ENCODE measurements at places on chromosomes 4 and X.

DNA sequence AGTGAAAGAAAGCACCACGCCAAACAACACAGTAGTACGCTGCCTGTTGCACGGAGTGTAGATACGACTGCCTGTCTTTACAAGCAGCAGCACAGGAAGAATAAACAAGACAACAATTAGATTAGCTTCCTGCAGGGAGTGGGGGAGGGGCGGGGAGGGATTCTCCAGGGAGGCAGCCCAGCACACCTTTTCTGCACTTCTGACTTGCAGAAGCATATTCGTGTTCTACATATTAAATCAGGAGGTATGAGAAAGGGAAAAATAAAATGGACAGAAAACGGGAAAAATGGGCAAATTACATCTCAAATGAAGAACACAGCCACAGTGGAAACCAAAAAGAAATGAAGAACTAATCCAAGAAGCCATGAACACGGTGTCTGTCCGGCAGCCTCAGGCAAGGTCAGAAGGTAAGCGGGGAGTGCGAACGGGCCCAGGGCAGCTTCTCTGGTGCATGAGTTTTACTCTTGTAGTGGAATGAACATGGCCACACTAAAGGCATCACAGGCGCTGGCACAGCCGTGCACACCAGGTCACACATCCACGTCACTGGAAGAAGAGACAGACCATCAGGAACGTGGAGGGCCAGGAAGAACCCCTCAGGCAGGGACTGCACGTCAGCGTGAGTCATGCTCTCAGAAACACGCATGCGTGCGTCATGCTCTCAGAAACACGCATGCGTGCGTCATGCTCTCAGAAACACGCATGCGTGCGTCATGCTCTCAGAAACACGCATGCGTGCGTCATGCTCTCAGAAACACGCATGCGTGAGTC is 20.1 kb upstream of the ADRA2C start:
- no peak for DNase-seq

DNA sequence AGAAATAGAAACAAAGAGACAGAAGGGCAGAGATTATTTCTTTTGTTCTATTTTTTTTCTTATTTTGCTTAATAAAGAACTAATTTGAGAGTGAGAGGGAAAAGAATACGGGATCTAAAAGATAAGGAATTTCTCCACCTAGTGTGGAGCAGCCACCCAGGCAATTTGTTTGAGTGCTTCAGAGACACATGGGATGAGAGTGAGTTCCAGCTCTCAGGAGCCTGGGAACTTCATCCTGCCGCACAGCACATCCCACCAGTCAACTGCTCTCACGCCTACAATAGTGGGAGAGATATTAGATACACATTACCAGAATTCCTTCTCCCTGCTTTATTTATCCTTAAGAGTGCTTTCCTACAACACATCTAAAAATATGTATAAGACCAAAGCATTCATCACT is 946.4 kb downstream of the PDHA2 start:
- DNase-seq, result no peak

DNA sequence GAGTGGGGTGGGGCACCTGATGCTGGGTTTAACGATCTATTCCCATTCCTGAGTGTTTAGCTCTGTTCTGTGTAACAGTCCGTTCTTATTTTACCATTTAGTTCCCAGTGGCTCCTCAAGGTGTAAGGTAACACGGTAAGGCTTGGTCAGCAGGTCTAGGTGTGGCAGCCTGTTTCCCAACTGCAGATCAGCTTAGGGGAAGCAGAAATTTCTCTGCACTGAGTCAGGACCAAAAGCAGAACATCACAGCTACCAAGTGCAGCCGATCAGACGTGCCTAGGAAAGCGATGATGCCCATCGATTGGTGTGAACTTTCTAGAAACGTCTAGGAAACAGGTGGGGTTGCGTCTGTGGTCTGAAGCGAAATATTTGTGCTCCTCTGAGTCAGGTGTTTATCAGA is 240.1 kb downstream of the STIM2 start:
- no peak for DNase-seq

GRCh38 chrX:65647801-65648200 is 19.7 kb upstream of the MSN start:
- no peak for DNase-seq

- no peak for DNase-seq
Measured at GRCh38 chrX:118503260-118504041, 7.8 kb downstream of the DOCK11 start.

DNA sequence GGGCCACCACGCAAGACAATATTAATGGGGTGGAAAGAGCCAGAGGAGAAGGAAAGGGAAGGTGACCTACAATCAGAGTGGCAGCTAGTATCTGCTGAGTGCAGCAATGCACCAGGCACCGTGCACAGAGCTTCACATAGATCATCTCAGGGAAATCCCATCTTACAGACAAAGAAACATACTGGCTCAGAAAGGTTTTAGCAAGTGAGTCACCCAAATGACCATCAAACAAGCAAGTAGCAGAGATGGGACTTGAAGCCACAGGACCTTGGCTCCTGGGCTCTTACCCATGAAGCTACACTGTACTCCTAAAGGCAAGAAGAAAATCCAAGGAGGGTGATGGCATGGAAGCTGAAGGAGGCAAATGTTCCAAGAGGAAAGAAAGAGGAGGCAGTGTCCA is 6.8 kb downstream of the ANXA5 start:
- no peak for DNase-seq

DNA sequence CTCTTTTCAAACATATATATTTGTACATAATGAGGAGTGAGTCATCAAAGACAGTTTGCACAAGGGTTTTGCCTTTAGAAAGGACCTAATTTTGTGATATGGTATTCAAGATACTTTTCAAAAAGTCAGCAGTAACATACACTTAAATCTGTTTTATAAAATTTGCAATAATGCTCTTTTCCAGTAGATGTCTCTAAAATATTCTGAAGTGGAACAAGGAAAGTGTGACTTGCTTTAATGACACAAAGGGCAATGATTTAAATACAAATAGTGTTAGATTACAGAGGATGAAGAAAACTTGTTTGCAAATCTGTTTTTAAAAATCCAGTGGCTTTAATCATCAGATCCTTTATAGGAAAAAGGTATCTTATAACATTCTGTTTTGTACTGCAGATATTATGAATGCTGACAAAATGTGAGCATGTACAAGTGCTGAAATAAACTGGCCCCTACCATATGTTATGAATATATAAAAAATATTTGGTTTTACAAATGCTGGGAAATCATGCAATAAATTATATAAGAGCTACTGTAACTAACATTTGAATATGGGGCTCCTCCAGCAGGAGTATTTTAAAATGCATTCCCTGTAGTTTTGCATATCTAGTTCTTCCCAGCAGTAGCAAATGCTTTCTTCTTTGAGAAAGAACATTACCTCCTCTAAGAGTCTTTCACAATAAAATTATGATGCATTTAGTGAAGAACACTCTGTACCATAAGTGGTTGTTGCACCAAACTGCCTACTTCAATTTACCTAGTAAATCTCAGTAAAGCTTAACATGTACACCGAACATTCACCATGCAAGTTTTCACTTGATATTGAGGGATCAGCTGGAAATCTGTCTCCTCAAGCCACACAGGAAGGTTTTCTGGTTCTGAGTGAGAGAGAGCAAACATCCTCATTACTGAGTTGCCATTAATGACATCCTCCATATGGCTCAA is 20.2 kb downstream of the MMRN1 start:
- no peak for DNase-seq

GRCh38 chr4:111681751-111682150 is 463.5 kb upstream of the FAM241A start:
- DNase-seq, result no peak

- no peak for DNase-seq
Measured at GRCh38 chr4:92847026-92847425, 543.3 kb downstream of the GRID2 start.

- no peak for DNase-seq
Measured at GRCh38 chrX:136742721-136743379, 37.9 kb downstream of the ARHGEF6 start.

GRCh38 chr4:141020801-141021261 is 112.4 kb downstream of the RNF150 start:
- DNase-seq, result no peak

- no peak for DNase-seq
Measured at GRCh38 chr4:105607876-105608275, 55.5 kb downstream of the ARHGEF38 start.

DNA sequence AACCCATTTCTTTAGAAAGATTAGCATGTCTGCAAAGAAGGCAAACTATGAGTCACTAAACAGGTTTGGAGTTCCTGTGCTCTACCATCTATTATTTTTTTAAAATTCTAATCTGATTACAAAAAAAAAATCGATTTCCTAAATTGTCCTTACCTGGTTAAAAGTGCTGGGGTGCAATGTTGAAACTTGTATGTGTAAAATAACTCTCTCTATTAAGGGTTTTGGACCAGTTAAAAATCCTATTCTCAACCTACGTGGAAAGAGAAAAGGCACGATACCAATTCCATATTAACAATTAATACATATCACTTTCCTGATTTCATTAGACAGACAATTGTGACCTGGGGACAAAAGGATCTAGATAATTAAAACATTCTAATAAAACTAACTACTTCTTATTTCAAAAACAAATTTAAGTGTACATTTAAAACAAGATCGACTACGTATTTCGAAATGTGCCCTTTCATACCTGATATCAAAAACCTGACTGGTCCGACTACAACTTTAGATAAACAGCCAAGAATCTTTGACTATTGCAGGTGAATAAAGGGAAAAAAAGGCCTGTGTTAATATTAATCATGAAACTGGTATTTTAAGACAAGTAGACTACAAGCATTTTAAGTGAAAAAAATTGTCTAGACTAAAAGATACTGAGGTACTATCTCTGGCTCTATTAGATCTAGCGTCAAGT is 21.2 kb downstream of the AADAT start:
- DNase-seq, result no peak

GRCh38 chrX:55783723-55784122 is 66.2 kb downstream of the RRAGB start:
- no peak for DNase-seq

GRCh38 chrX:400258-400657 is 13.6 kb upstream of the PPP2R3B start:
- no peak for DNase-seq

GRCh38 chr4:63799166-63799565 is 610.1 kb downstream of the TECRL start:
- no peak for DNase-seq

DNA sequence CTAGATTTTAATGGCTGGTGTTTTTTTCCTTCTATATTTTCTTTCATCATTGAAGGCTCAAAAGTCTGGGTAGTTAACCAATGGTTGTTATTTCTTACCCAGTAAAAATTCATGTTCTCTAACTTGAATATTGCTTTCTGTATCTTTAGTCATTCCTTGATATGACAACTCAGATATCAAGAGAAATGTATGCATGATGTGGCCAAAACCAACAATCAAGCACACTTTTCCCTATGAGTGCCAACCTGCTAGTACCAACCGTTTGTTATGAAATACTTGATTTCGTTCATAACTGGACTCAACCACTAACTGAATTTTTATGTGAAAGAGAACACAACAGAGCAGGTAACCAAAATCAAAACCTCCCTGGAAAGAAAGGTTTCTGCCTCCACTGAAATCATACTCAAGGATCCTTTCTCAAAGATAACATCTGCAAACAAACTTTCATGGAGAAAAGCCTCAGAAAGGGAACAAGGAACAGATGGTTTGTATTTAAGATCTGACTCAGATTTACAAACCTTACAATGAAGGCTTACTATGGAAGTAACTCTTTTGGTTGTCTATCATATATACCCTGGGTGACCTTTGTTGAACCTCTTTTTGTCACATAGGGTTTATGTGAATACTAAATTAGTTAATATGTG is 8.3 kb upstream of the VEGFC start:
- no peak for DNase-seq

DNA sequence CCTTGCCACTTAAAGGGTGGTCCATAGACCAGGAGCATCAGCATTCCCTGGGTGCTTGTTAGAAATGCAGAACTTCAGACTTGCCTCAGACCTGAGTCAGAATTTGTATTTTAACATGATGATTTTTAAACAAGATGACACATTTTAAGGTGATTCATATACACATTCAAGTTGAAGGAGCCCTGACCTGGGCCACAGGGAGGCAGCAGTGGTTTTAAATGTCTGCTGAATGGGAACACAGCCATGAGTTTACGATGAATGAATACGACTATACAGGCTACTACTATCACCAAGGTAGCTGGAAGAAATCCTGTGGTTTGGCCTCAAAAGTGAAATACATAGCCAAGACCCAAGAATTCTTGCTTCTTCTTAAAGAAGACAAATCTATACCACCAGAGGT is 2.9 kb downstream of the HDAC8 start:
- no peak for DNase-seq

DNA sequence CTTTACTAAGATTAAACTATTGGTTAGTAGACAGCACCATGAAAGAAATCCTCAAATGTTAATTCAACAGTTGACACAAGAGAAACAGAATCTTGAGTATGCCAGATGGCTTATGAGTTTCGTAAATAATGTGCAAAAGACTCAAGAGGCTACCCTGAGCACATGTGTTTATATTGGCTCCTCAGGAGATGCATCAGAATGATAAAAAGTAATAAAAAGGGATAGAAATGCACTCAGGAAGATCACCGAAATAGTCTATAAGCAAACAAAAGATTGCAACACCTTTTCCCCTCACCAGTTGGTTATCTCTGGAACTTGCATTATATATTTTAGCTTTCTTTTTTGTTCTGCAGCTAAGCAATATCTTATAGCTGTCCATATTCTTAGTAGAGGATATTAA is 84.4 kb downstream of the SCFD2 start:
- no peak for DNase-seq

GRCh38 chrX:48823053-48823452 is 3.3 kb upstream of the ERAS start:
- DNase-seq, result no peak

DNA sequence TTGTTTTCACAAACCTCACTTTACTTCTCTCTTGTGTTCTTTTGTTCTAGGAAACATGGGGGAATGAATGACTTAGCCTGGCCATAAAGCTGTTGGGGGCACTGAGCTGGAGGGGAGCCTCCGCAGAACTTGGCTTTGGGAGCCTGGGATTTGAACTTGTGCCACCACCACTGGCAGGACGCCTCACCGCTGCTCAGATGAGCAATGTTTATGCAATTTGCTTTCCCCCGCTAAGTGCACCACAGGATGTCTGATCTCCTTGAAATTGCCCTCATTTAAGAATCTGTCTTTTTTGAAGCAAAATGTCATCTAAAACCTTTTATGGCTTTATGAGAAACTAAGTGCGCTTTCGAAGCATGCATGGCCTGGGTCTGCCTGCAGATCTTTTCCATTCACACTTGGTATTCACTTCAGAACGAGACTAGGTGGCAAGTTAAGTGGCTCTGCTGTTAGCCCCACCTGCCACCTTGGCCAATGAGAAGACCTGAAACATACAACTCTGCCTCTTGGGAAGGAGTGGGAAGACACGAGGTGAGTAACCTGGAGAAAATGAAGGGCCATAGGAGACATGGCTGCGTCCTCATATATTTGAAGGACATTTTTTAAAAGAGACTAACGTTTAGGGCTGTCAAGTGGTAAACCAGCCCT is 119.3 kb downstream of the LDB2 start:
- no peak for DNase-seq

- DNase-seq, result no peak
Measured at GRCh38 chrX:21996872-21997455, 35.2 kb upstream of the PHEX start.

GRCh38 chr4:107432451-107432850 is 287.6 kb downstream of the PAPSS1 start:
- DNase-seq, result no peak

Measured in GM12864 (cell line).